ENCODE measurements at places on chromosomes 12 and 14. TPM values are rescaled to one million over a fixed set of nuclear protein-coding genes. Genes with fewer than 3 reads are reported as not detected.

RAB2B gene
- 38.7 TPM for polyA plus RNA-seq

IL23A gene
- polyA plus RNA-seq, result 0.78 TPM

ACACB gene
- polyA plus RNA-seq, result 14.9 TPM

EML1 gene
- polyA plus RNA-seq, result 34.6 TPM

DNA sequence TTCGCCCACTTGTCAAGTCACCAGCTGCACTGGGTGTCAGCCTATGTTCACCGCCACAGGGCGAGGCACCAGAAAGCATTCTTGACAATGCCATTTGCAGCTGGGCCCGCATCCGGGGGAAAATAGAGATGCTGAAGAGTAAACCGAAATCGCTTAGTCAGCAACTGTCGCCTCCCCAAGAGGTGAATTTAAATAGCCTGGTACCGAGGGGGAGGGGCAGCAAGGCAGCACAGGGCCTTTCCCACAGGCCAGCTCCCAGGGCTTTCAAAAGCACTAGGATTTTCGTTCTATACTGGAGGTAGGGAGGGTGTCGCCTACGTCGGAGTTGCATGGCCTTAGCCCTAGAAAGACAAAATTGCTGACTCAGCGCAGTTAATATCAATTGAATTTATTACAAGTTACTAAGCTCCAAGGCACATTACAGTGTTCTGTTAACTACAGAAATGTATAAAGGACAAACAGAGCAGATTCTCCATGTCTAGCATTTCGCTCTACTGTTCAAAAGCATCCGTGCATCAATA lies 4.3 kb downstream of the IRF2BPL start:
- DNase-seq, result no peak

- no peak for DNase-seq
Observed at GRCh38 chr14:100364403-100364802, 41.3 kb downstream of the SLC25A47 start.

DNA sequence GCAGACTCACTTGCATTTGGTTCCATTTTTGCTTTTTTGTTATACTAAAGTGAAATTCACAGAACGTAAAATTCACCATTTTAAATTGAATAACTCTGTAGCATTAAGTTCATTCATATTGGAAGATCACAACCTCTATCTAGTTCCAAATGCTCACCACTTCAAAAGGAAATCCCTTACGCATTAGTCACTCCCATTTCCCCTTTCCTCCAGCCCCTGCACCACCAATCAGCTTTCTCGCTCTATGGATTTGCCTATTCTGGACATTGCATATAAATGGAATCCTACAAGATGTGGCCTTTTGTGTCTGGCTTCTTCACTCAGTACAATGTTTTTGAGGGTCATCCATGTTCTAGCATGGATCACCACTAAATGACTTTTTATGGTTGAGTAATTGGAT lies 294.5 kb downstream of the KSR2 start:
- no peak for DNase-seq

DNA sequence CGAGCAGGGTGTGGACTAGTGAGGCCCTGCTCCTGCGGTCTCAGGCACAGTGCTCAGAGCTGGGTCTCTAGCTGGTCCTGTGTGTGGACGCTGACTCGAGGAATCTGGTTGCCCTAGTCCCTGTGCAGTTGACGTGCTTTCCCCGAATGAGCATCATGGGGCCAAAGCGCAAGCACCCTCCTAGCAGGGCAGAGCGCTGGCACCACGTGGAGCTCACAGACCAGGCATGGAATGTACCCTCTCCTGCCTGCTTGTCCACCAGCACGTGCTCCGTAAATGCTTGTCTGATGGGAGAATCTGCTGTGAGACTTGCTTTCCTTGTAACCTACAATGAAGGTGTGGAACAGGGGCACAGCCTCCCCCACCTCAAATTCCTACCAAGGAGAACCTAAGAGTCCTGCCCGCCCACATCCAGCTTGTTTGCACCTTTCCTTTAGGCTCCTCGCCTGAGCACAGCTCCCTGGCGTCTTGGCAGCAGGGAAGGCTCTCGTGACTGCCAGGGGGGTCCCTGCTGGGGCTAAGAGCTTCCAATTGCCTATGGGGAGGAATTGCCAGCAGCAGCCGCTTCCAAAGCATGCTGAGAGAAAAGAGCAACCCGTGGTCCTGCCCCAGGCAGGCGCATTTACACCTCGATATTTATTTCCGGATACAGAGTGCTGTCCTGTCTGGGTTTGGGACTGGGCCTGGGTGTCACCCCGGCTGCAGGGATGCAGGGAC lies 125.0 kb downstream of the PIWIL1 start:
- no peak for DNase-seq

- no peak for DNase-seq
Observed at GRCh38 chr14:77040741-77041653, 12.5 kb upstream of the IRF2BPL start.

- DNase-seq, result no peak
Observed at GRCh38 chr14:69712599-69713088, 54.3 kb upstream of the SRSF5 start.

- DNase-seq, result no peak
Observed at GRCh38 chr14:91303091-91303923, 58.8 kb upstream of the GPR68 start.

DNA sequence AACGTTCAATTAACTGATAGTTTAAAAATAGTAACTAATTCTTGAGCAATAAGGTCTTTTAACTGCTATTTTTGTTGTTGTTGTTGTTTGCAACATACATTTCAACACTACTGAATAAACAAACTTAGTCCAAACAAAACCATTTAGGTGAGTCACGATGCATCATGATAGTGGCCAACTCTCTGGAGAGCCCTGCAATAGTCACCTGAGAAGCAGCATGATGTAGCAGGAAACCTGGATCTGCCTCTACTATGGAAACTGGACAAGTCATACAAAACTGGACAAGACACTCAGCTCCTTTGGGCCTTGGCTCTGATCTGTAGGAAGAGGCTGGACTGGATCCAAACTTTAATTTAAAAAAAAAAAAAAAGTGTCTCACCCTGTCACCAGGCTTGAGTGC lies 117.3 kb downstream of the MED13L start:
- no peak for DNase-seq

- no peak for DNase-seq
Observed at GRCh38 chr14:64542836-64543201, 2.3 kb downstream of the HSPA2 start.
